ENCODE measurements at places on chromosomes 2 and 18. TPM values are rescaled to one million over a fixed set of nuclear protein-coding genes. Genes with fewer than 3 reads are reported as not detected.

RAPGEF4 gene
- not detected for total RNA-seq

GRCh38 chr18:26710470-26711096, 154.9 kb downstream of the AQP4 start:
- H3K4me3 ChIP-seq, result no peak overlapping the region
- no peaks in the 10 kb centered on the region for H3K36me3 ChIP-seq
- no peak overlapping the region for H3K27ac ChIP-seq

SLC11A1 gene
- 2.1 TPM for total RNA-seq

- H3K4me3 ChIP-seq, result no peak overlapping the region
- DNase-seq, result no peak
- H3K27ac ChIP-seq, result no peak overlapping the region
- H3K36me3 ChIP-seq, result no peaks in the 10 kb centered on the region
Measured at GRCh38 chr2:176960736-176961520, 251.7 kb upstream of the HNRNPA3 start.

- H3K27me3 ChIP-seq, result no peaks in the 10 kb centered on the region
- DNase-seq, result no peak
- H3K36me3 ChIP-seq, result no peaks in the 10 kb centered on the region
- H3K4me3 ChIP-seq, result no peak overlapping the region
- no peaks in the 10 kb centered on the region for H3K4me1 ChIP-seq
Measured at GRCh38 chr2:20612925-20613916, 37.7 kb downstream of the HS1BP3 start.

DNA sequence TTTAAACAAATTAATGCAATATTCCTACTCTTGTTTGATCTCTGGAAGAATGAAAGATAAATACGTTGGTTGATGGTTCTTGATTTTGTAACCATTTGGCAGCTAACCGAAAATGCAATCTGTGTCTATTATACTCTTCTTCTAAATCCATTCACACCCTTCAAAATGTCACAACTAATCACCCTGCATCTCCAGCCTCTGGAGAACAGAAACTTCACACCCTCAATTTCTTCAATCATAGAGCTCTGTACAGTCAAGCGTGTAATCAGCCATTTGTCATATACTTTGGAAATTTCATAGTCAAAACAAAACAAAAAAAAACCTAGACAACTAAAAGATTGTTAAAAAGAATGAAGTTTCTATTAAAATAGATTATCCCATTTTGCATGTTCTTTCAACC, 1482.3 kb upstream of the LRRTM1 start:
- H3K27ac ChIP-seq, result no peak overlapping the region
- no peak overlapping the region for H3K4me3 ChIP-seq
- H3K36me3 ChIP-seq, result no peaks in the 10 kb centered on the region
- no peaks in the 10 kb centered on the region for H3K4me1 ChIP-seq

TIMM21 gene
- total RNA-seq, result 59.4 TPM

TIGD1 gene
- total RNA-seq, result 6.5 TPM

C2orf78 gene
- not detected for total RNA-seq

CPSF3 gene
- total RNA-seq, result 79.0 TPM

CDKL4 gene
- 0.13 TPM for total RNA-seq

ERICH2 gene
- not detected for total RNA-seq

GRCh38 chr2:215522237-215522636, 86.4 kb upstream of the FN1 start:
- H3K27me3 ChIP-seq, result no peaks in the 10 kb centered on the region
- no peaks in the 10 kb centered on the region for H3K36me3 ChIP-seq
- H3K4me1 ChIP-seq, result no peaks in the 10 kb centered on the region

GRCh38 chr2:108125581-108125980, 114.2 kb upstream of the SULT1C3 start:
- no peaks in the 10 kb centered on the region for H3K36me3 ChIP-seq
- no peak for DNase-seq
- no peak overlapping the region for H3K27ac ChIP-seq
- no peaks in the 10 kb centered on the region for H3K4me1 ChIP-seq
- H3K27me3 ChIP-seq, result no peaks in the 10 kb centered on the region

DNA sequence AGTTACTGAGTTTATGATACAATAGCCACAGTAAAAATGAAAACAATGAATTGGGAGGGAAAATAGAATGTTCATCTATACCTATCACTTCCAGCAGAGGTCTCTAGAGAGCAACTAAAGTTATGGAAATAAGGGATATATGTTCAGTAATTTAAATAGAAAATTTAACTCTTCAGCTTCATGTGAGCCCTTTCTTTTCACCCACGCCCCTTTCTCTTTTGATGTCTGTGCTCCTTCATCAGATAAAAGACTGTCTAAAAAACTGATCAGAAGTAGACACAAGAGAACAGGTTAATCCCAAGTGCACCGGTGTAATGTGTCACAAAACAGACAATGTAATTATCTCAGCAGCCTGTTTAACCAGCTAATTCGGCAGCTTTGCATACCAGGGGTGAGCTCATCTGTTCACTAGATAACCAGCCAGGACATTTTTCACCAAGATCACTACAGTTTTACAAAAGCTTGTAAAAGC, 238.5 kb upstream of the ERBB4 start:
- no peak overlapping the region for H3K27ac ChIP-seq
- H3K27me3 ChIP-seq, result no peaks in the 10 kb centered on the region
- H3K4me1 ChIP-seq, result no peaks in the 10 kb centered on the region
- no peak overlapping the region for H3K4me3 ChIP-seq
- DNase-seq, result no peak

- no peak overlapping the region for H3K4me3 ChIP-seq
- no peaks in the 10 kb centered on the region for H3K4me1 ChIP-seq
- no peaks in the 10 kb centered on the region for H3K36me3 ChIP-seq
- no peak overlapping the region for H3K27ac ChIP-seq
Measured at GRCh38 chr2:234633581-234634230, 136.8 kb upstream of the ARL4C start.

Measured in CD8-positive, alpha-beta memory T cell (primary cell).